Urothelium cell line (cell line): ENCODE measurements at places on chromosomes 12 and 14.

- DNase-seq: no peak
Observed at GRCh38 chr12:95625012-95625411, 73.7 kb upstream of the USP44 start.

DNA sequence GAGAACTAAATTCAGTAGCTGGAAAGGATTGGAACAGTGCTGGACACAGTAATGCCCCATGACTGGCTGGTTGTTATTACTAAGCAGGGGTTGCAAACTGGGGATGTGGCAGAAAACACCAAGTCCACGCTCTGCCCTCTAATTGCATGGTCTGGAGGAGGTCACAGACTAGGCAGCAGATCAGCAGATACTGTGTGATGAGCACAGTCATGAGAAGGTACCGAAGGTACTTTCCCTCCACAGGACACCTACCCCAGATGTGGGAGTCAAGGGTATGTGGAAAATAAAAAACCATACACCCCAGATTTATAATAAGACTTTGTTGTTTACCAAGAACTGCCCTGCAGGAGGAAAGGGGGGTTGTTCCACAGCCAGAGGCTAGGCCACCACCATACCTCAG, 175.3 kb downstream of the PELI2 start:
- DNase-seq: no peak

DNA sequence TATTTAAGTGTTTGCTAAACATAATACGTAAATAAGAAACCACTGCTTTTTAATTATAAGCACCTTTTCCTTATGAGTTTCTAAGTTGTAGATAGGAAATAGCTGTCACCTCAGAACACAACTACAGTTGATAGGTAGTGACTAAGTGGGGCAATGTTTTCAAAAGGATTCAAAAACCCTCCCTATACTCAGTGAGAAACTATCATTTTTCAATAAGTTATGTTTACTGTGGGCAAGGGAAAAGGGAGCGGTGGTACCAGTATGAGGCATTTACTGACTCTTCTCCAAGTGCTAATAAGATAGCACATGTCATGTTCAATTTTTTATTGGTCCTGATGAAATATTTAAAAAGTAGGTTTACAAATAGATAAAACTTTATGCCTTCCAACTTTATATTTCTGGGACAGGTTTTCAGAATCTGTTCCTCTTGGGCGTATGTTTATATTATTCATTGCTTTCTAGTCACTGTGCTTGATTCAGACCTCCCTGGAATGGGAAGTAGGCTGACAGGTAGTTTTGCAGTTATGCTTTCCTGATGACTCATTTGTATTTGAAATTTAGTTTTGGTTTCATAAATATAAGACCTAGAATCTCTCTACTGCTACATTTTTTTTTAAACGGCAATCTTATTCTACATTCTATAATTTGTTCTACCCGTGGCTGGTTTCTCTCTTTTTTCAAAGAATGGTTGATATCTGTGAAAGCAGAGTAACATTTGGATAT, 153.1 kb downstream of the TMEM117 start:
- DNase-seq: no peak

DNA sequence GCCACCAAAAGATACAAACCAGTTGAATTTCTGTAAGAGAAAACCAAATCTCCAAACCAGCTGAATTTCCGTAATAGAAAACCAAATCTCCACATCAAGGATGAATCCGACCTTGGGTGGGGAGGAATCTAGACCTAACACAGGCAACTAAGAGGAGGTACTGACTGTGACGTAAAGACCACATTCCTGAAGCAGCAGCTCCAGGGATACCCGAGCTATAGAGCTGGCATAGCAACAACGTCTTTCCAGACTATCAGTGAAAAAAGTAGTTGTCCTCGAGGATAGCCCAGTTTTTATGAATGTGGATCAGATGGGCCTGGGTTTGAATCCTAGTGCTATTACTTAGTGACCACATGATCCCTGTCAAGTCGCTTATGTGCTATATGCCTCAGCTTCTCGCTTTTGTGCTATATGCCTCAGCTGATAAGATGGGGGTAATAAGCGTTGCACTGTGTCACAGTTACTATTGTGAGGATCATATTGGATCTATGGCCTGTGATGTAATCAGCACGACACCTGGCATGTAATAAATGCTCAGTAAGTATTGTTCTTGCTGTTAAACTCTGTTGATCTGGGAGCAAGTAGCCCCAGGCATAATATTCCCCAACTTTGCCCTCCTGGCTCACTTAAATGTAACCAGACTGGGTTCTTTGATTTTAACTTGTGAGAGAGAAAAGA, 113.8 kb downstream of the EGLN3 start:
- DNase-seq: no peak

- DNase-seq: peak; percentile 74
Observed at GRCh38 chr12:52924764-52925716, 20.2 kb upstream of the KRT8 start.

DNA sequence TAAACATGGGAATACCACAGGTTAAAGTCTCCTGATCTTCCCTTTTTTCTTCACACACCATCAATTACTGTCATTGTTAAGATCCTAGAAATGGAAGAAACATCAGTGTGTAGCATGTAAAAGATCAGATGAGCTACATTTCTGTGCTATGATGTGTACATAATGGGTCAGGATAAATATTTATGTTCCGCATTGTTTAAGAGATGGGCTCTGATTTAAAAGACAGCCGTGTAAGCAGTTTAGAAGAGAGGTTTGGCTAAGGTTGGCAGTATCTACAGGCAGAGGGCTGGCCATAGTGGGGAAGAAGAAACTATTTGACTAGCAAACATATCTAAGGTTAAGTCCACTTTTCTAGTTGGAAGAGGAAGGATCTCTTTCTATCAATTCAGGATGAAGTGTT, 49.4 kb downstream of the LRRC9 start:
- DNase-seq: no peak

GRCh38 chr12:111447571-111448265, 42.0 kb downstream of the SH2B3 start:
- no peak for DNase-seq

DNA sequence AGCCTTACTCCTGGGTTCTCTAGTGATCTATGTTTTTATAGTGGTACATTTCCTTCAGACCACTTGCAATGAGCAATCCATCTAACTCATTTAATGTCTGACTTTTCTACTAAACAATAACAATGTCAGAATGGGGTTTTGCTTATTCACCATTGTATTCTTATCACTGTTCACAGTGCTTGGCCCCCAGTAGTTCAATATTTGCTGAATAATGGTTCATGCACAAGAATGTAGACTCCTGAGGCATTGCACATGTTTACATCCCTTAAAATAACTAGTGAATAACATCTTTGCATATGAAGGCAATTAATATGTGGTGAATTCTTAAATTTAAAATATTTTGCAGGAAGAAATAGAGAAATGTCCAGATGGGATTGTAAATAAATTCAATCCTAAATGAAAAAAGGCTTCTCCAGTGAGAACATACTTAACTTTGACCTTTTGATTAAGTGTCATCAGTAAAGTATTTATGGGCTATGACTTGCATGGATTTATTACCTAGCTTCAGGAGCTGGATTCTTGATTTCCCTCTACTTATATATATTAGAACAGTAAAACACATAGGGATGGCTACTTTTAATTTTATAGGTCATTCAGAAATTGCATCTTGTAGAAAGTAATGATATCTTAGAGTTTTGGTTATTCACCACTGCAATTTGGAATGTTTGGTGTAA, 3.4 kb downstream of the CCER1 start:
- DNase-seq: no peak

DNA sequence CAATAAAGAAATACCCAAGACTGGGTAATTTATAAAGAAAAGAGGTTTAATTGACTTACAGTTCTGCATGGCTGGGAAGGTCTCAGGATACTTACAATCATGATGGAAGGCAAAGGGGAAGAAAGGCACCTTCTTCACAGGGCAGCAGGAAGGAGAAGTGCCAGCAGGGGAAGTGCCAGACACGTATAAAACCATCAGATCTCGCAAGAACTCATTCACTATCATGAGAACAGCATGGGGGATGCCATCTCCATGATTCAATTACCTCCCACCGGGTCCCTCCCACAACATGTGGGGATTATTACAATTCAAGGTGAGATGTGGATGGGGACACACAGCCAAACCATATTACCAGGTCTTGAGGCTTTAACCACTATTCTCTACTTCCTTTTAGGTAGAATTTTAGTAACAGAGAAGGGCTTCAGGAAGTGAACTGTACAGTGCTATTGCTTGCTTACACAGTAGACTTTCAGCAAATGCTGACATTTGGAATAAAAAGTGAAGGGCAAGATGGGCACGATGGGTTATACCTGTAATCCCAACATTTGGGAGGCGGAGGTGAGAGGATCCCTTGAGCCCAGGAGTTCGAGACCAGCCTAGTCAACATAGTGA, 40.8 kb upstream of the OR4E1 start:
- DNase-seq: no peak

DNA sequence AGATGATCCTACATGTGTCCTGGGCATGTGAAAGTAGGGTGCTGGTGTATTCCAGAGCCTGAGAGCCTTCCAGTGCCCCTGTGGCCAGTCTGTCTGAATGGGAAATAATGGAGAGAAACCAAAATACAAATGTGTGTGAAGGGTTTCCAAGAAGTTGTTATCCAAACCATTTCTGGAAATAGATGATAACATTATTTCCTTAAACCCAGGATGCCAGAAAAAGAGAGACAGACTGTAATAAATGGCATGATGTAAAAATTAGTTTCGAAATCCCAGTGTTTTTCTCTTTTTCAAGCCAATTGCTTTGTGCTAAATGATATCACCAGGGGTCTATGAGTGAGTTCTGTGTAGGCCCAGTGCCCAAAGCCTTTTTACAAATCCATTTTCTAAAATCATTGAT, 175.3 kb downstream of the PHLDA1 start:
- DNase-seq: no peak

DNA sequence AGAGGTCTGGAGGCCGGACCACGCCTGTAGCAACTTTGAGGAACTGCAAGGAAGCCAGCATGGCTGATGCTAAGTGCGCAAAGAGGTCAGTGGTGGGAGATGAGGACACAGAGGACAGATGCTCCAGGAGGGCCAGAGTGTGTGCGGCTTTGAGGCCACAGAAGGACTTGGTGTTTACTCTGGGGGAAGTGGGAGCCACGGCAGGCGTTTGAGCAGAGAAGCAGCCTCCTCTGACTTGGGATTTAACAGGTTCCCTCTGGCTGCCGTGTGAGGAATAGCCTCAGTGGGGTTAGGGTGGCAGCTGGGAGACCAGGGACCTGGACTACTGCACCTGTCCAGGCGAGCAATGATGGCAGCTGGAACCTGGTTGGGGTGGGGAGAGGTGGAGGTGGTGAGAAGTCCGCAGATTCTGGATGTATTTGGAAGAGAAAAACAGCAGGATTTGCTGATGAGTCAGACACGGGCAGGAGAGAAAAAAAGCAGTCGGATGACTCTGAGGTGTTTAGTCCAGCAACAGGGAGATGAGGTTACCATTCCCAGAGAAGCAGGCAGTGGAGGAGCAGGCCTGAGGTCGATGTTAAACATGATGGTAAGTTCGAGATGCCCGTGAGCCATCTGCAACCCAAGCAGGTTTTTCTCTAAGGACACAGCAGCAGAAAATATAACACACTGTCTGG, 143.5 kb downstream of the SCARB1 start:
- peak; percentile 79 for DNase-seq

DNA sequence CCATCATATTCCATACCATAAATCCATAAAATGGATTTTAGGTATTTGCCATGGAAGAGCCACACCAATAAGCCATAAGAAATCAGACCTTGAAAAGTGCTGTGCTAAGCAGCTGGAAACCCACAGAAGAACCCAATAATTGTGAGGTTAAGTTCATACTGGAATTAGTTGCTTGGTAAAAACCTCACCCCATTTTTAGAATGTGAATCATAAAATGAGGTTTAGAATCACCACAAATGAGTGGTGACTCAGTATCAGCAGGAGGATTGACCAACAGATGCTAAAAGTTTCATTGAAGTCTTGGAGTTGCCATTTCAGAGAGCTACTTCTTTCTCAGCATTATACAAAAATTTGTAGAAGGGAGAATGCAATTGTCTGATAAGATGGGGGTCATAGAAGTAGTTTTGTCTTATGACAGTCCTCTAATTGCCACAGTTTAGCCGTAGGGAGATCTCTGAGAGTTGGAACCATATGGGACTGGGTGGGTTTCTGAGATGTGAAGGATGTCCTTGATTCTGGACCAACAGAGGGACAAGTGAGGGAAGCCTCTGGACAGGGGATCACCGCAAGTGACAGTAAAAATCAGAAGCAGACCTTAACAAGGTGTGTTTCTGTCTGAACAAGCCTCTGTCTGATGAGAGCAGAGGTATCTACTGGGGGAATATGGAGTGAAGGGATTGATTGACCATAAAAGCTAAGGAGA, 1.4 kb upstream of the STON2 start:
- DNase-seq: peak; percentile 68

DNA sequence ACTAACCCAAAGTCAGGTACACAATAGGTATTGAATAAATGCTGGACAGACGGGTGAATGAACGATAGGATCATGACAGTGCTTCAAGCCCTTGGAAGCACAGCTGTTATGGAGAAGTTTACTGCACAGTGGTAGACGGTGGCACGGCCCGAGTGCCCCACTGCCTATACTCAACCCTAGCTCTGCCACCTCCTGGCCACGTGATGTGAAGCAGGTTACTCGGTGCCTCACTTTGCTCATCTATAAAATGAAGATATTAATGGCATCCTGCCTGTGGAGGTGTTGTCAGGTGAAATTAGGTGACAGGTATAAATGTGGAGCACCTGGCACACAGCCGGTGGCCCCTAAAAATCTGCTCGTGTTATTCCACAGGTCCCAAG, 5.8 kb downstream of the ASB2 start:
- DNase-seq: no peak

DNA sequence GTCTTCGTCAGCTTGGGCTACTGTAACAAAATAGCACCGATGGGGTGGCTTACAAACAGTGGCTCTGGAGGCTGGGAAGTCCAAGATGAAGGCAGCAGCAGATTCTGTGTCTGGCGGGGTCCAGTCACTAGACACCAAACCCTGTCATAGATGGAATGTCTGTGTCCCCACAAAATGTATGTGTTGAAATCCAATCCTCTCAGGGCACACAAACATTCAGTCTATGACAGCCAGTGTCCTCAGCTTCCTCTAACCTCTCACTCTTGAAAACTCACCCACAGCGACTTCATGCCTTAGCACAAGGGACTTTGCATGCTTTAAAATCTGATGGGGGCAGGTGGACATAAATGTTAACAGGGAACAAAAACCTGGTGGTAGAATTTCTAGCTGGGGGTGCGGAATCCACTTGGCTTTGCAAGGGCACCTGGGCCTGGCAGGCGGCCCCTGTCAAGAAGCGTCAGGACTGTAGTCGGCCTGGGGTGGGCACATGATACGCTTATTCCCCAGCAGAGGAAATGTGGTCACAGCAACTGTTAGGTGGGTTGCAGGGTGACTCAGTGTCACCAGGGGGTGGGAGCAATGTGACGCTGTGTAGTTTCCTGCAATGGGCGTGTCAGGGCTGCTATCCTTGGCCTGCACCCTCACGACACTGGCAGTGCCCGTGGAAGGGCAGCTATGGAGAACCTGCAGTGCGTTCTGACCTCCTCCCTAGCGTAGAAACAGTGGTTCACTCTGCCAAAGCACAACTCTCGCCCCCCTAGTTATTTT, 17.7 kb downstream of the RIN3 start:
- no peak for DNase-seq

DNA sequence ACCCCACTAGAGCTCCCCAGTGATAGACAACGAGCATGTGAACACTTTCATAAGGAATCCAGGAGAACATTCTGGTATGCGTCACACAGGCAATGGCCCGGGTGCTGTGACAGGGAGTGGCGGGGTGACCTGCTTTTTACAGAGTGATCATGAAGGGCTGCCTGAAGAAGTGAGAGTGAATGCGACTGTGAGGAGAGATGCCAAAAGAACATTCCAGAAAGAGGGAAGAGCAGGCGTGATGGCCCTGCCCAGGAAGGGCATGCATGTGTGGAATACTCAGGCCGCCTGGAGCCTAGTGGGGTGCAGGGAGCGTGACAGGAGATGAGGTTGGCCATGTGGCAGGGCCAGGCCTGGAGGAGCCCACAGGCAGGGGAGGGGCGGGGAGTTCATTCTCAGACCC, 53.8 kb downstream of the FZD10 start:
- DNase-seq: no peak
